Spinal cord (tissue), 10 donors: ENCODE measurements at places on chromosomes 7 and 10. TPM values are rescaled to one million over a fixed set of nuclear protein-coding genes. Genes with fewer than 3 reads are reported as not detected.

Gene ADGRA1
- total RNA-seq, result 5.5 TPM

Gene NRG3
- total RNA-seq, result 10.2 TPM

Gene PRXL2A
- 124 TPM for total RNA-seq

Gene RAPGEF5
- 121 TPM for total RNA-seq

Gene CALCR
- total RNA-seq, result 0.39 TPM

Gene PNLIPRP1
- total RNA-seq, result not detected

Gene ADCY1
- total RNA-seq, result 66.4 TPM
